ENCODE measurements at places on chromosomes 13 and 19.

DNA sequence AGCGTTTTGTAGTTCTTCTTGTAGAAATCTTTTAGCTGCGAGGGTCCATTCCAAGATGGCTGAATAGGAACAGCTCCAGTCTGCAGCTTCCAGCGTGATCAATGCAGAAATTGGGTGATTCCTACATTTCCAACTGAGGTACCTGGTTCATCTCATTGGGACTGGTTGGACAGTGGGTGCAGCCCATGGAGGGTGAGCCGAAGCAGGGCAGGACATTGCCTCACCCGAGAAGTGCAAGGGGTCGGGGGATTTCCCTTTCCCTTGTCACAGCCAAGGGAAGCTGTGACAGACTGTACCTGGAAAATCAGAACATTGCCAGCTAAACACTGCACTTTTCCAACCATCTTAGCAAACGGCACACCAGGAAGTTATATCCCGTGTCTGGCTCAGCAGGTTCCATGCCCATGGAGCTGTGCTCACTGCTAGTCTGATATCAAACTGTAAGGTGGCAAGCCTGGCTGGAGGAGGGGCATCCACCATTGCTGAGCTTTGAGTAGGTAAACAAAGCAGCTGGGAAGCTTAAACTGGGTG is 176.0 kb upstream of the SPRY2 start:
- no peak for DNase-seq

- no peak for DNase-seq
Measured at GRCh38 chr19:32908641-32909190, 39.1 kb upstream of the SLC7A9 start.

GRCh38 chr13:45296259-45296658 is 44.7 kb downstream of the TPT1 start:
- DNase-seq: no peak

DNA sequence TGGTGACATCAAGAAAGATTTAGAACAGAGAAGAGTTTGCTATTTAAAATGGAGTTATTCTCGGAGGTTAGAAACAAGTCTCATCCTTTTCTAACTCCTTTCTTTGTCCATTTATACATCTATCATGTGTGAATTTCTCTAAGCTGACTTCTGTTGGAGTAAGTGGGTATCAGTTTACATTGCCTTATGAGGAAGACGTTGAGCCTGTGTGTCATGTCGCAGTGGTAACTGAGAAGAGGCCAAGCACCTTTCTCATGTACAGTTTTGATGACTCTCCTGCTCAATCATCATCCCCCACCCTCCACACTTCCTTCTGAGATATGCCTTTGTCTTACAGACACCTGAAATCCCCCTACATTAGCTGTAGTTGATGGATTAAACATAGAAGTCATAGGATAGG is 624.8 kb downstream of the LIG4 start:
- no peak for DNase-seq

DNA sequence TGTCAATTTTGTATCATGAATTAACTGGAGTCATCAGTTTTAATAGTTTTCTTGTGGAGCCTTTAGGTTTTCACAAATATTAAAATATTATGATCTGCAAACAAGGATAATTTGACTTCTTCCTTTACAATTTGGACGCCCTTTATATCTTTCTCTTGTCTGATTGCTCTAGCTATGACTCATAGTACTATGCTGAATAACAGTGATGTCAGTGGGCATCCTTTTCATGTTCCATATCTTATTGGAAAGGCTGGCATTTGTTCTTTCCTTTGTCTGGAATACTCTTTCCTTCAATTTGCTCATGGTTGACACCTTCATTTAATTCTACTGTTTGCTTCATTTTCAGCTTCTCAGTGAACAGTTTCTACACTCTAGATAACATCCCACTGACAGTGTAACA is 1129.3 kb downstream of the SLITRK5 start:
- no peak for DNase-seq

GRCh38 chr19:18167975-18168645 is 5.5 kb upstream of the IFI30 start:
- no peak for DNase-seq

DNA sequence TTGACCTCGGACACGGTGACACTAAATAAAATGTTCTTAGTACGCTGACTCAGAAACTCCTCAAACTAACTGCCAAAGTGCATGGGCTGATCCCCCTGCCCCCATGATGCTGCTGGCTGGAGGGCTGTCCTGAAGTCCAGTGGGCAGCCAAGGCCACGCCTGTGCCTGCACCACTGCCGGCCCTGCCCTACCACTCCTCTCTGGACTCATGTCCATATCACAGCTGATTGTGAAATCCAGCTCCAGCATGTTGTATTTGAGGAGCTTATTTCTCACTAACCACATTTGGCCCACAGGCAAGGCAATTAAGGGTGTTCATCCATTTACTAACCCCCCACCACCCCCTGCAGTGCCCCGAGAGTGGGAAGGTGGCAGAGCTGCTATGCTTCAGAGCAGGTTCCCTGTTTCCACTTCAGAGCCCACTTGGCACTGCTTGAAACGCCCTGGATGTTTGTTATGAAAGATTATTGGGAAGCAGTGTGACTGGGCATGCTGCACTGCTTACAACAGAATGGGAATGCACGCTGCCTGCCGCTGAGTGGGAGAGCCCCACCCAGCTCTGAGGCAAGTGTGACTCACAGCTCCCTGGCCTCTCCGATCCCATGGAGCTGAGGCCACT is 114.0 kb downstream of the UQCRFS1 start:
- DNase-seq: peak; percentile 34

DNA sequence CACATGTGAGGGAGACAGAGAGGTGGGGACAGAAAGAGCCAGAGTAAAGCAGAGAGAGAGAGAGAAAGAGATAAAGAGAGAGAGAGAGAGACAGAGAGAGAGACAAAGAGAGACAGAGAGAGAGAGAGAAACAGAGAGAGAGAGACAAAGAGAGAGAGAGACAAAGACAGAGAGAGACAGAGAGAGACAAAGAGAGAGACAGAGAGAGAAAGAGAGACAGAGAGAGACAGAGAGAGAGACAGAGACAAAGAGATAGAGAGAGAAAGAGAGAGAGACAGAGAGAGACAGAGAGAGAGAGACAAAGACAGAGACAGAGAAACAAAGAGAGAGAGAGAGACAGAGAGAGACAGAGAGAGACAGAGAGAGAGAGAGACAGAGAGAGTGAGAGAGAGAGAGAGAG is 4.2 kb upstream of the TTYH1 start:
- no peak for DNase-seq

GRCh38 chr19:23351806-23352205 is 43.5 kb downstream of the ZNF91 start:
- no peak for DNase-seq
